ENCODE measurements at places on chromosomes 5 and 9.

GRCh38 chr5:90940227-90940995, 381.8 kb downstream of the ADGRV1 start:
- peak; percentile 48 for DNase-seq

- no peak for DNase-seq
Measured at GRCh38 chr5:84748313-84748712, 363.6 kb upstream of the EDIL3 start.

GRCh38 chr5:180119903-180120236, 48.3 kb upstream of the RNF130 start:
- no peak for DNase-seq

- no peak for DNase-seq
Measured at GRCh38 chr9:73426269-73426668, 274.6 kb downstream of the ANXA1 start.

DNA sequence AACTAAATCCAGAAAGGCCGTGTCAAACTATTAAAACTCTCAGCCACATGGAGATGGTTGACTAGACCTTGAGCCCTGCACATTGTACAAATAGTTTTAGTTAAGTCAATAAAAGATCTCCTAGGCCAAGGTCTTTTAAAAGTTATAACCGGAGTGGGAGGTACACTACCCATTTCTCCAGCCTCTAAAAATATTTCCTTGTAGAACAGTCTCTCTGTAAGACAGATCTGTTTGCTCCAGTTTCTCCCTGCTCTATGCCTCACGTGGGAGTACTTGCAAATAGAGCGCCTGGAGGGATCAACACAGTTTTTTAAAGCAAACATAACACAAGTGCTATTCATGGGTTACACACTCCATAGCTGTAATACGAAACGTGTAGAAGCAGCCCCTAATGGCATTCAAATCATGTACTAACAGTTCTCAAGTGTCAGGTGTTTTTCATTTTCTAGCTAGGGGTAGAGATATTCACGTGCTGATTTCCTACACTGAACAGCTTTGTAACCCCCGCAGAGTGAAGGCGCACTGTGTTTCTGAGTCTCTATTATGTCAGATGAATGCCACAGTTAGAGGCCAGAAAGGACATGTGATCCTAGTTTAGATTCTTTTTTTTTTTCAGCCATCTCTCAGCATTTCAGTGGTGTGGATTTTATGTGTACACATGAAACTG, 703.4 kb upstream of the GRAMD2B start:
- DNase-seq: no peak

- peak; percentile 85 for DNase-seq
Measured at GRCh38 chr9:128341435-128341849, 1.1 kb downstream of the SLC27A4 start.

GRCh38 chr5:68173007-68173406, 42.5 kb upstream of the PIK3R1 start:
- DNase-seq: no peak

- DNase-seq: no peak
Measured at GRCh38 chr5:55920784-55921183, 69.6 kb downstream of the IL31RA start.

DNA sequence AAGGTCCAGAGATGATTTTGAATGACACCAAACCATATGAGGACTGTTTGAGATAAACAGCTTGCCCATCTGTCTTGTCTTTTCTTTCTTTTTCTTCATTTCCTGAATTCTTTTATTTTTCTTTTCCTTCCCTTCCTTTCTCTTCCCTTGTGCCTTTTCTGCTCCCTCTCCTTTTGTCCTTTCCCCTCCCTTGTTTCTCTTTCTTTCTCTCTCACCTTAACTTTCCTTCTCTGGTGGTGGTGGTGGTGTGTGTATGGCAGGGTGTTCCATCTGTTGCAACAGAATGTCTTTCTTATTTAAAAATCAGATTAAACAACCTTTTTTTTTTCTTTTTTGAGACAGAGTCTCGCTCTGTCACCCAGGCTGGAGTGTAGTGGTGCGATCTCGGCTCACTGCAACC, 3.8 kb upstream of the PDCL start:
- no peak for DNase-seq

- DNase-seq: no peak
Measured at GRCh38 chr9:97876061-97876460, 23.0 kb downstream of the FOXE1 start.

DNA sequence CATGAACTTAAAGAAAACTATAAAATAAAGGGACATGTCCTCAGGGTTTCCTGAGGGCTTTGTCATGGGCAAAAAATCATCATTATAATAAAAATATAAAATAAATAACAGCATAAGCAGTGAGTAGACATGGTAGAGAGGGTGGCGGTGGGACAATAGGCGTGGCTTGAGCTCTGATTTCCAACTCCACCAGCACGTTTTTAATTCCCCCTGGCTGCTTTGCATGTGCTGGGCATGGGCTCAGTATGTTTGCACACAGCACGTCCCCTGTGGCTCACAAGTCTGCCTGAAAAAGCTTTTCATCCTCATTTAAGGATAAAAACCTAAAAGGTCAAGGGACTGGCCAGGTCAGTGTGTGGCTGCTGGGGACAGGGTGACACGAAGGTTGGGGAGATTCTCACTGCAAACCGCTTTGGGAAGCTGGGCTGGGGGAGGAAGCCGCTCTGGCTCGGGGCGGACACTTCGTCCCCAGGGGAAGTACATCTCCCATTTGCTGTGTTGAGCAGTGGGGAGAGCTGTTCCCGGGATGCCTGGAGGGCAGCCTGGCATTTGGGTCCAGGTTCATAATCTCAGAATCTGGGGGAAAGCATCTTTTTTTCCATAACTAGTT, 32.6 kb downstream of the NKX2-5 start:
- DNase-seq: no peak

DNA sequence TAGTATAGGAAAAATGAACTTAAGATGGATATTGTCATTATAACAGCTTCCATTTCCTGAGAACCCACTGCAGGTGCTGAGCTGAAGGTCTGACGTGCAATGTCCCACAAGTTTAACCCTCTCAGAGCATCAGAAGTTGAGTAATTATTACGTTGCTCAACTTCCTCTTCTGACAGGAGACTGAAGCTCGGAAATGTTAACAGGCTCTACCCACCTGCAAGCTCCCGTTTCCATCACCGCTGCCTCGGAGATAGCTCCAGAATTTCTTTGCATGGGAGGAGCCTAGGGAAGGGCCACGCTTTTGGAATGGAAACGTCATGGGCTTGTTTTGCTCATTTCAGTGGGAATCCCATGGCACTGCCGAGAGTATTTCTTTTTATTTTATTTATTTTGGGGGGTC, 1.0 kb upstream of the NTMT1 start:
- DNase-seq: peak; percentile 67

DNA sequence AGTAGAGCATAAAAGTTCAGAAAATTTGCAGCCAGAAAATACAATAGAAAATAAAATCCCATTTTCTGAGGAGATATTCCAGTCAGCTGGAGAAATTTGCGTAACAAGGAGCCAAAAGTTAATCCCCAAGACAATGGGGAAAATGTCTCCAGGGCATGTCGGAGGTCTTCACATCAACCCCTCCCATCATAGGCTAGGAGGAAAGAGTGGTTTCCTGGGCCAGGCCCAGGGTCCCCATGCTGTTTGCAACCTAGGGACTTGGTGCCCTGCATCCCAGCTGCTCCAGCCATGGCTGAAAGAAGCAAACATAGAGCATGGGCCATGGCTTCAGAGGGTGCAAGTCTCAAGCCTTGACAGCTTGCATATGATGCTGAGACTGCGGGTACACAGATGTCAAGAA, 255.0 kb downstream of the DTWD2 start:
- DNase-seq: no peak

- DNase-seq: no peak
Measured at GRCh38 chr5:174384509-174384947, 339.0 kb downstream of the NSG2 start.

GRCh38 chr5:142664636-142665035, 21.3 kb downstream of the FGF1 start:
- DNase-seq: no peak

DNA sequence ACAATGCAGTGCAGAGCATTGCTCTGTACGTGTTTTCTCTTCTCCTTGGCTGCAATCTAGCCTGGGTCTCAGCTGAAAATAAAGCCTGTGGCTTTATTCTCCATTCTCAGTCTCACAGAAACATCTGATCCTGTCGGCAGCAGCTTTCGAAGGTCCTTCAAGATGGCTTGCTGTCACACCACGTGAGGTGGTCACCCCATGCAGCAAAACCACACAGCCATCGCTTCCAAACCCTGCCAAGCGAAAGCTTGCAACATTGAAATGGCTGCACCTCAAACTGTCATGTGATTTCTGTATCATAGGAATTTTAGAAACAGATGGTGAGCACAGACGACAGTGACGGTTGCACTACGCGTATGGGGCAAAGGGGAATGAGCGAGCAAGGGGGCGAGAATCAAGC, 98.5 kb upstream of the SMARCA2 start:
- DNase-seq: no peak

GRCh38 chr5:2038321-2039179, 155.8 kb upstream of the IRX4 start:
- peak; percentile 73 for DNase-seq

DNA sequence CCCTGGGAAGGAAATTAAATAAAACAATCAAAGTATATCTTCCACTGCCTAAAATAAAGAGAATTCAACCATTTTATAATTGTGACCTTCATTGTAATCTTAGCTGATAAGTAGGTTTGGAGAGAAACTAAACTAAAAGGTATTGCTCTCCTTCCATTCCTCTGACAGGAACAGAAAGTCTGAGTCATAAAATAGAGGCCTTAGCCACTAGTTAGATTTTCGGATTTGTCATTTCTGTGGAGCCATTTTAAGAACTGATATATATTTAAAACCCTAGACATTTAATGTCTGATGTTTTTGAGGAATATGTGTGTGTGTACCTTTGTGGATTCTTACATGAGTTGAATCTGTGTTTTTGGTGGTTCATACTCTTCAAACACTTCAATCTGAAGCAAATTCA, 11.8 kb upstream of the TMC1 start:
- DNase-seq: peak; percentile 74

DNA sequence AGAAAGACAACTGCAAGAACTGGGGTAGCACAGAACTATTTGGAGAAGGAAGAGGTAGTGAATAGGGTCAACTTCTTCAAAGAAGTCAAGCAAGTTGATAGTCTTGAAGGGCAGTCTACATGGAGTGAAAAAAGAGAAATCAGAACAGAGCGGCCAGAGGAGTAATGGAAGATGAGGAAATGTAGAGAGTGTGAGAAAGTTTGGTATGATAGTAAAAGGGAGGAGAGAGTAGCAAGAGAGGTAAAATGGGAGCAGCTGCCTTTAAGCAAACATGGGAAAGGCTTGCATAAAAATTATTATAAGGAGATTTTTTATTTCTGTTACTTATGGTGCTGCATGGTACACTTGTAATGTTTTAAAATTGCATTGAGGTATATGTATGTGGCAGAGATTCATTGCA, 6.8 kb downstream of the ITGA2 start:
- no peak for DNase-seq

DNA sequence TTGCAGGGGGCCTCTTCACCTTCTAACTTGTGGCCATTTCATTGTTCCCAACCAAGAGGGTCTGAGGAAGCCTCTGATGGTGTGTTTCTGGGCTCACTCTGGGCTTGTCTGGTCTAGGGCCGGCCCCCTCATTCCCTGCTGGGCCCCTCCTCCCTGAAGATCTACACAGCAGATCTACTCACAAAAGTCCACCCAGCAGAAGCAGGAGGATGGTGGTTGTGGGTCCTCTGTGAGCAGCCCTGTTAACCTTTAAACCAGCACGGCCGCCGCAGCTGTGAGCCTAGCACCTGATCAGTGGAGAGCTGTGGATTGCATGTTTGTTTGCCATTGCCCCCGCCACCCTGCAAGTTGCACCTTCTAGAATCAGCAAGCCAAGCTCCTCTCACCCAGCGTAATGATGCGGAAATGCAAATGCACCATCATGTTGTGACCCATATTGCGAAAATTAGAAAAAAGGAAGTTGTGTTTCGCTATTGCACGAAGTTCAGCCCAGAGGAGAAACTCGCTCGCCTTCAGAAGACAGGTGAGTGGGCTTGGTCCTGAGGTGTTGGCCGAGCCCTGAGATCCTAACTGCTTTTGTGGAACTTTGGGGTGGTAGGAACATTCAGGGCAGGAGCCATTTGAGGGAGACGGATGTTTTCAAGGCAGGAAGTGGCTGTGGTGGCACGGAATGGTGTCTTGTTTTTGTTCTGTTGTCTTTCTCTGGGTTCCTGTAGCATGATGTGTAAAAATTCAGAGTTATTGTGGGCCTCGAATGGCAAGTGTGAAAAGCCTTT, 16.7 kb downstream of the FGD3 start:
- peak; percentile 84 for DNase-seq

DNA sequence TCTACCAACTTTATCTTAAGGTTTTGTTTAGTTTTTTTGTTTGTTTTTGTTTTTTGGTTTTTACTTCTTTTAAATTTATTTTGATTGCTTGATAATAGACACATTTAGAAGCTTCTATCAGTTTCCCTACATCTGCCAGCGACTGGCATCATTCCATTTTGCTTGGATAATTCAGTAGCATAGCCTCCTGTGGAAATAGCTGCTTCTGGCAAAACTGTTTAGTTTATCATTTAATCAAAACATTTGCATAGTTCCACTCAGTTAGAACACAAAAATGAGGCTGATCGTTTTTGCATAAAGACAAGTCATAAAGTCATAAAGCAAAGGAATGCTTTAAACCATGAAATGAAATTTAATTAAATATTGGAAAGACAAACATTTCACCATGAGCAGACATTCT, 133.7 kb upstream of the NFIL3 start:
- DNase-seq: no peak

DNA sequence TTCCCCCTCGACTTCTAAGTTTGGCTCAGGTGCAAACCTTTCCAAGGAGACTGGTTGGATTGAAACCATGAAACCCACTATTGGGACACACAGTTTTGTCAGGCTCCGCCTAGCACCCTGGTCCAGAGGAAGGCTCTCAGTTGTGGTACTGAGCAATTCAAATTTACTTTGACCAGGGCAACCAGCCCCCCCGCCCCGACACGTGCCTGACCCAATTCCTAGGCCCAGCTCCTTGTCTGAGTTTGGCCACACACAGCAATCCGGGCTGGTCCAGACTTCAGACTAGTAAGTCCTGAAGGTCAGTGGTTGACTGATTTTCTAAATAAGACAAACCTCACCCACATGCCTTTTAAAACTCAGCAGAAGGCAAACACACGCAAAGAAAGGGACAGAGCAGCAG, 132.7 kb downstream of the SLC12A2 start:
- DNase-seq: no peak

DNA sequence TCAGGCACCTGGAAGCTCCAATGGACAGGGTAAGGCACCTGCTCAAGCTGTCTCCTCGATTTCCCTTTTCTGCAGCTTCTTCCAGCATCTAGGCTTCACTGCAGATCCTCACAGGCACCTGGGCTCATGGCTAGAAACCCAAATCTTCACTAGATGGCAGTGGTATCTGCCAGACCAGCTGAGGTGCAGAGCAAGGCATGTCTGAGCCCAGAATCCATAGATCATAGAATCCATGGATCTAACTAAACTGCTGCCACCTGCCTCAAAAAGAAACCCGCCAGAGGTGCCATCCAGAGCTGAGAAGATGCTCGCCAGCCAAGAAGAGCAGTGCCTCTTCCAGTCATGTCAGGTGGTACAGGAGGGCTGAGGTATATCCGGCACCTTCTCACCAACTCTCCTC, 6.9 kb downstream of the SHC3 start:
- no peak for DNase-seq
